ENCODE measurements at places on chromosomes 7 and 10. TPM values are rescaled to one million over a fixed set of nuclear protein-coding genes. Genes with fewer than 3 reads are reported as not detected.
A peak's percentile ranks its signal among the peaks of the same experiment; 100 is the strongest.

DNA sequence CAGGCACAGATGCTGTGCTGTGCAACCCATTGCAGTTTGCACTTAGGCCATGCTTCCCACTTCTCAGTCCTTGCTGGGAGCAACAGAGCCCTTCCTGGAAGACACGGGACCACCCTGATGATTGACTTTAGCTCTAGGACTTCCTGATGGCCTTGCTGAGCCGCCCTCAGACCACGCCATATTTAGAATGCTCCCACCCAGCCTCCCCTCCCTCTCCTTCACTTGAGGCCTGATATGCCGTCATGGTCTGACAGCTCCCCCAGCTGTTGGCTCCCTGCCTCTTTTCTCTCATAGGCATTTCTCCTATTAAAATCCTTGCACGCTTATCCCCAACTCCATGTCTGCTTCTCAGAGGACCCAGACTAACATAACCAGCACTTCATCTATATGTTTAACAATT, 29.4 kb upstream of the GATAD1 start:
- DNase-seq = no peak

DNA sequence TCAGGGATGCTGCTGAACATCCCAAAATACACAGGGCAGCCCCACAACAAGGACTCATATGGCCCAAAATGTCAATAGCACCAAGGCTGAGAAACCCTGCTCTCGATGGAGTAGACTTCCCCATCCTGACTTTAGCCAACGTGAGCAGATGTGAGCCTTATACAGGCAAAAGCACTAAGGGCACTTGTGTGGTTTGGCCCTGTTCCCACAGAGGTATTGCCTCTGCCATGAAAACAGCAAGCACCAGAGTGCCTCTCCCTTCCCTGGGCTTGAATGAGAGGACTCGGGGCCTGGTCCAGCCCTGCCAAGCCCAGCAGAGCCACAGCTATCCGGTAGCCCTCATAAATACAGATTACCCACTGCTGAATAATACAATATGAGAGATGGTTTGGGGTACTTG, 47.5 kb downstream of the ACSM6 start:
- DNase-seq = no peak

DNA sequence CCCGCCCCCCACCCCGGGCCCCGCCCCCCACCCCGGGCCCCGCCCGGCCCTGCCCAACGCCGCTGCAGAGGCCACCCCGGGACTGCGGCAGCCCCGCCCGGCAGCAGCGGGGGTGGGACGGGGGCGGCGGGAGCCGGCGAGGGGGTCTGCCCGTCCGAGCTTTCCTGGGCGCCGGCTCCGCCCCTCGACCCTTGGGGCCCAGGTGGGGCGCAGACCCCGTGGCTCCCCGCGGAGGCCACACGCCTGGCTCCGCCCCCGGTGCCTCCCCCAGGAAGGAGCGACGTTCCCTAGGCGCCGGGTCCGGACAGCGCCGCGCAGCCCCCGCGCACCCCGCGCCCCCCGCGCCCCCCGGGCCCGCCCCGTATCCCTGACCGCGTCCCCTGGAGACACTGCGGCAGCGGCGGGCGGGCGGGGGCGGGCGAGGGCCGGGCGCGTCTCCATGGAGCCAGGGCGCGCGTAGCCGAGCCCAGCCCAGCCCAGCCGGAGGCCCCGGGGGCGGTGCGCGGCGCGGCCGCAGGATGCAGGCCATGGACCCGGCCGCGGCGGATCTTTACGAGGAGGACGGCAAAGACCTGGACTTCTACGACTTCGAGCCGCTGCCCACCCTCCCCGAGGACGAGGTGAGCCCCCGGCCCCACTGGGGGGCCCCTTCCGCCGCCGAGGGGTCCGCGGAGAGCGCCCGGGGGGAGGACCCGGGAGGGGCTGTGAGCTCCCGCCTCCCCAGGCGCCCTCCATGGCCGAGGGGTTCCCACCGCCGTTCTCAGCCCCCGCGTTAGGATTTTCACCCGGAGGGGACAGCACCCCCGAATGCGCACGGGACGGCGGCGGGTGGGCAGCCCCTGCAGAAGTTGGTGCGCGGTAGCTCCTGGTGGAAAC, at the start of gene KNDC1:
Gene KNDC1 (plus strand): TSS at position 270 of the 876 bp plus-strand sequence. CDS start 249 bp downstream, at position 519.
- DNase-seq = no peak

SLIT1 gene
- 0.94 TPM for total RNA-seq

- DNase-seq = peak; percentile 49
Observed at GRCh38 chr7:140214075-140214684, 37.4 kb upstream of the KDM7A start.
